ENCODE measurements at places on chromosomes 6 and 20.

DNA sequence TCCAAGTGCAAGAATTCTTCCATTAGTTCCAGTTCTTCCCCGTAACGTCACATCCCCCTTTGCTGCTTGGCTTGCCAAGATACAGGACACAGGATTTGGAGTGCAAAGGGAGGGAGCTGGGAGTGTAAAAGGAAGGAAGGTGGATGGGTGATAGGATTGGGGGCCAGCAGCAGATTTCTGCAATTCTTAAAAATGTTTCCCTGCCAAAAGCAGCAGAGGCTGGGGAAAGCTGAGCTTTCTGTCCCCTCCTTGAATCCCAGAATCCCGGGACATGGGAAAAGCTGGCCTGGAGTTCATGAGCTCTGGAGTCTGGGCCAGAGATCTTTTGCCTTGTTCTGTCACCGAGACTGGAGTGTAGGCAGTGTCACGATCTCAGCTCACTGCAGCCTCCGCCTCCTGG, 60.0 kb upstream of the EPB41L1 start:
- no peak for DNase-seq

- no peak for DNase-seq
Observed at GRCh38 chr20:3509064-3509463, 38.2 kb downstream of the ATRN start.

DNA sequence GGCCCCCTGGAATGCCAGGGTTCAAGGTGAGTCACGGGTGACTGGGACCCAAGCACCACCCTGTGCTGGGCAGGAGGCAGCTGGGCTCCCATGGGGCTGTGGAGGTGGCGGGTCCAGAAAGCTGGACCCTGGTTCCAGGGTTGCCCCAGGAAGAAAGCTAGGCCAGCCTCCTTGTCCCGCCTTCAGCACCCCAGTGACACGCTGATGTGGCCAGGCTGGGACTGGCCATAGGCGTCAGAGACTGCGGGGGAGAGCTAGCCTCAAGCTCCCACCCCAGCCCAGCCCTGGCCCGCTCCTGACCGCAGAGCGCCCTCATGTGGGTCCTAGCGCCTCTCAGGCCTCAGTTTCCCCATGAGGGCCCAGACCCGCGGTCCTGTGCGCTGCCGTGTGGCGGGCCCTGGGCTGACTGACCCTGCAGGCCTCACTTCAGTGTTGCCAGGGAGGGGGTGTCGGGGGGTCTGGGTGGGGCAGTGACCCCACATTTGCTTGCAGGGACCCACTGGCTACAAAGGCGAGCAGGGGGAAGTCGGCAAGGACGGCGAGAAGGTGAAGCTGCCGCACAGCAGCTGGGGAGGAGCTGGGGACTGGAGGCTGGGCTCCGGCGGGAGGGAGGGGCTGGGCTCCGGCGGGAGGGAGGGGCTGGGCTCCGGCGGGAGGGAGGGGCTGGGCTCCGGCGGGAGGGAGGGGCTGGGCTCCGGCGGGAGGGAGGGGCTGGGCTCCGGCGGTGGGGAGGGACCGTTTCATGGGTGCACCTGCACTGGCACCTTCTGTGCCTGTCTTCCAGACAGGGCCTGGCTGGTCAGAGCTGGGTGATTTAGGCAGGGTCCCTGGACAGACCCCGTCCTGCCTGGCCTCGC, 7.9 kb downstream of the COL9A3 start:
- DNase-seq = no peak

DNA sequence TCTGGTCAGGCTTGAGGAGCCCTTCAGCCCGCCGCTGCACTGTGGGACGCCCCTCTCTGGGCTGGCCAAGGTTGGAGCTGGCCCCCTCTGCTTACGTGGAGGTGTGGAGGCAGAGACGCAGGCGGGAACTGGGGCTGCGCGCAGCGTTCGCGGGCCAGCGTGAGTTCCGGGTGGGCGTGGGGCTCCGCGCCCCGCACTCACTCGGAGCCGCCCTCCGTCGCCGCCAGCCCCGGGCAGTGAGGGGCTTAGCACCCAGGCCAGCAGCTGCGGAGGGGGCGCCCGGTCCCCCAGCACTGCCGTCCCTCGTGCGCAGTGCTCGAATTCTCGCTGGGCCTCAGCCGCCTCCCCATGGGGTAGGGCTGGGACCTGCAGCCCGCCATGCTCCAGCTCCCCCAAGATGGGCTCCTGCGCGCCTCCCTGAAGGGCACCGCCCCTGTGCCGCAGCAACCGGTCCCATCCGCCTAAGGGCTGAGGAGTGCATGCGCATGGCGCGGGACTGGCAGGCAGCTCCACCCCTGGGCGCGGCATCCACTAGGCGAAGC, 695.9 kb downstream of the EPHA7 start:
- DNase-seq = no peak

DNA sequence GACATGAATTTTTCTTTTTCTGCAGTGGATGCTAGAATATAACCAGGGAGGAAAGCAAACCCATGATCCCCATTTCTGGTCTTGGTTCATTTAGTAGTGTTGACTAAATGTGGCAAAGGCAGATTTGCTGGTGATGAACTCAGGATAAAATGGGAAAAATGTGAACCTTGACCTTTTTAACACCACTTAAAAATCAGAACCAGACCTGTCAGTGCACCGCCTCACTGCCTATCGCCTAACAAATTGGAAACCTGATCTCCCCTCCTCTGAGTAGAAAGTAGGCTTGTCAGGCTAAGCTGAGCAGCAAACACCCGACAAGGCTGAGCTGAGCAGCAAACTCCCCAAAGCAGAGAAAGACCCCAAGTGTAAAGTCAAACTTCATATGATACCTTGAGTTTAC, 254.8 kb downstream of the FOXC1 start:
- DNase-seq = no peak

- no peak for DNase-seq
Observed at GRCh38 chr20:64140061-64140931, 24.0 kb upstream of the MYT1 start.

GRCh38 chr20:33477386-33478234, 12.3 kb upstream of the CBFA2T2 start:
- DNase-seq = no peak

- peak; percentile 75 for DNase-seq
Observed at GRCh38 chr6:158009114-158009891, 27.6 kb downstream of the SYNJ2 start.

DNA sequence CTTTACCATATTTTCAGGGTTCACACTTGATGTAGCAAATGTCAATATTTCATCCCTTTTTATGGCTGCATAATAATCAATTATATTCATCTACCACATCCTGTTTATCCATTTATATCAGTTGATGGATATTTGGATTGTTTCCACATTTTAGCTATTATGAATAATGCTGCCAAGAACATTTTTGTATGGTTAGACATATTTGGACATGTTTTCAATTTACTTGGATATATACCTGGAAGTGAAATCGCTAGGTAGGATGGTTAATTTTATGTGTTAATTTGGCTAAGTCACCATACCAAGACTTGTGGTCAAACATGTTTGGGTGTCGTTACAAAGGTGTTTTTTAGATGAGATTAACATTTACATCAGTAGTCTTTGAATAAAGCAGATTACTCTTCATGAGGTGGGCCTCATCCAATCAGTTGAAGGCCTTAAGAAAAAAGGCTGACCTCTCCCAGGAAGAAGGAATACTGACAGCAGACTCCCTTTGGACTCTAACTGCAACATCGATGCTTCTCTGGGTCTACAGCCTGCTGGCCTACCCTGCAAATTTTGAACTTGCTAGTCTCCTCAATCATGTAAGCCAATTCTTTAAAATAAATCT, 196.5 kb downstream of the BACH2 start:
- no peak for DNase-seq

DNA sequence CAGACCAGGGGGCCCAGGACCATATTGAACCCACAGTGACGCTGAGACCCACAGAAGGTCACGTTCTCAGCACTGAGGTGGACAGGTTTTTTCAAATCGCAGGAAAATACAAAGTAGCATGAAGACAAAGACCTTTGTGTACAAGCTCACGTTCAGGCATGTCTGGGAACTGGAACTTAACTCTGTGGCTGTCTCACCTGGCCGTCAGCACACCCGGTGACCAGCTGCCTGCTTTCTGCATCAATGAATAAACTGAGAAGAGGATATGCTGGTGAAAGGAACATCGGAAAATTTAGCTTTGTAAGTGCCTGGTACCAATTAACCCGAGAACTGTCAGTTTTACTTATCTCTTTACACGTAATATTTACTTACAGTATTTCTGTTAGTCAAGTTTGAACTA, 36.5 kb downstream of the WDR27 start:
- no peak for DNase-seq

DNA sequence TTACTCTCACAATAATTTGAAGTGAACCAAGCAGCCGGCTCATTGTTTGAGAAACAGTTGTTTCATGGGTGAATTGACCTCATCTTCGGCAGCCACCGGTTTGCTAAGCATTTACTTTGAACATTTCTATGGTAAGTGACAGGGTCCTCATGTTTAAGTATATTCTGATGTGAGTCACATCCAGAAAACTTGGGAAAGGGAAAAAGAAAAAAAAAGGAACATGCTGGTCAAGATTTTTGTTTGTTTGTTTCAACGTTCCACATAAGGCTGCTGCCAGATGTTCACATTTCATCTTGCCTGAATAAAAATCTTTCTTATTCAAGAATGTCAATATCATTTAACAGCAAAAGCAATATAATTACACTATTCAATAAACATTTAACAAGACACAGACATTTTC, 55.0 kb upstream of the EXOC2 start:
- DNase-seq = no peak

DNA sequence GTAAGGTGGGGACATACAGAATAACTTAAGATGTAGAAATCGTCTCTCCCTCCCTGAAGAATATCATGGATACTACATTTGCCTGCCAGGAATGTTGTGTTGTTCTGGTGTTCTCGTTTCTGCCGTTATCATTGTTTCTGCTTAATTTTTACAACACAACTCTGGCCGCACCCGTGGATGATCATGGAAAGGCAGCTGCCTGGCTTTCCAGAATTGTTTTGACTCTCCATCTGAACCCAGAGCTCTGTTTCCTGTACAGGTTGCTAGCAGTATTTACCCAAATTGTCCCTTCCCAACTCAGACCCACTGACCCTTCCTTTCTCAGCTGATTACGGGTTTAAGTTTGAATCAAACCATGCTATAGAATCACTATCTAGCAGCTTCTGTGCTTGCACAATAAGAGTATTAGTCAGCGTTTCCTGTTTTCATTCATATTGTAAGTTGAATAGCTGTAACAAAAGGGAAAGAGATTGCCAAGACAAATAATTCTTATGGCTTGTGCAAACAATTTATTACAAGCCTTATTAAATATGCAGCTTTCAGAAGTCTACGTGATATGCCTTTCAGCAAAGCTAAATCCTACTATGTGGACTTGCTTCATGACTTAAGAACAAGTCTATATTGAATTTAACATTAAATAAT, 139.0 kb downstream of the MTHFD1L start:
- DNase-seq = peak; percentile 95

DNA sequence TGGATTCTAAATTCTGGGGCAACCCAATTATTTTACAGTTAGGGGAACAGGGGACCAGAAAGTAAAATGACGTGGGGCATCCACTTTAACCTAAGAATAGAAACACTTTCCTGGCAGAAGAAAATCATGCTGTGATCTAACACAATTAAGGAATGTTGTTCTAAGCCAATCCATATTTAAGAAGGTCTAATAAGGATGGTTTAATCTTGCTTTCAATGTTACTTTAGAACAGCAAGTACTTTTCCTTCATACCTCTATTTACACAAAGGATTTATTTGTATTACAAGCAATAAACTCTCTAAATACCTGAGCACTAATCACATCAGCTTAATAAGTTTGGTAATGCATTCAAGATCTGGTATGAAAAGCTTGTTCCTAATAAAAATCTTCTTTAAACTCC, 32.4 kb downstream of the SLC2A12 start:
- DNase-seq = no peak

- DNase-seq = no peak
Observed at GRCh38 chr6:63553208-63553607, 19.1 kb upstream of the LOC128125822 start.

DNA sequence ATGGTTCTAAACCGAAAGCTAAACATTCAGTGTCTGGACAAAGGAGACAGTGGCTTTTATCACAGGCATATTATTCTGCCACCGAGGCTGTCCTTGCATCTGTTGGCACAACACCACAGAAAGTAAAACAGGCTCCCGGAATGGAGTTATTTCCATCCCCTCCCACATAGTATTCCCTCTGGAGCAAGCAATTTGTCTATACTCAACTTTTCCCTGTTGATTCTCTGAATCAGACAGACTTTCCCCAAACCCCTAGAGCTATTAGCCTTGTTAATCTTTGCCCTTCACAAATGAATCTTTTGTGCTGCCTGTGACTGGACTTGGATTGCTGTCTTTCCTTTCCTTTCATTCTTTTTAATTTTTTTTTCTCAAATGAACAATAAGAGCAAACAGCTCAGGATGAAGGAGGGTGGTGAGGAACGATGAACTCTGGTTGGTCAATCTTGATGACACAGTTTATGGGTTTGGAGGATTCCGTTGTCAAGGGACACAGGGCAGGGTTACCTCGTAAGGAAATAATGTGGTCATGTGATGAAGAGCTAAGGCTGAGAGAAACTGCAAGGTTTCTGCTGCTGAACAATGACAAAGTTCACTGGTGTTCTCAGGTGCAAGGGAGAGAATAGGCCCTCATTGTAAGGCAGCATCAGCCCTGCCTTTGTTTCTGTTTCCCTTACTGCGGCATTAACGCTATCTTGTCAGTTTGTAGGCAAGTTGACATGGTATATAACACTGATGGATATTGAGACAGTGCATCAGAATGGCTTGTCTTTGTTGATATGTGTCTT, 275.0 kb upstream of the BMP2 start:
- peak; percentile 25 for DNase-seq

- DNase-seq = peak; percentile 68
Observed at GRCh38 chr6:125974214-125974866, 12.0 kb upstream of the TRMT11 start.

DNA sequence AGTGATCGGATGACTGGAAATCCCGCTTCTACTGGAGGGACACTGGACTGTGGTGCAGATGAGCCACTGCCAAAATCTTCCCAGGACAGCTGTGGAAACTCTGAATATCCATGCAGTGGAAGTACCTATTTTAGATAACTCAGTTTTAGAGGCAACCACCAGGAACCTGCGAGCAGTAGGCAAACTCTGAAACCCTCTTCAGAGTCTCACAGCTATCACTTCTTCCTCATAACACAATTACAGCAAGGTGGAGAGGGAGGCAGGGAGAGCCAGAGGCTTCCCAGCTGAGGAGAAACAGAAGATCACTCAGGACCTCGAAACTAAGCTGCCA, 322.8 kb upstream of the NT5E start:
- DNase-seq = no peak

DNA sequence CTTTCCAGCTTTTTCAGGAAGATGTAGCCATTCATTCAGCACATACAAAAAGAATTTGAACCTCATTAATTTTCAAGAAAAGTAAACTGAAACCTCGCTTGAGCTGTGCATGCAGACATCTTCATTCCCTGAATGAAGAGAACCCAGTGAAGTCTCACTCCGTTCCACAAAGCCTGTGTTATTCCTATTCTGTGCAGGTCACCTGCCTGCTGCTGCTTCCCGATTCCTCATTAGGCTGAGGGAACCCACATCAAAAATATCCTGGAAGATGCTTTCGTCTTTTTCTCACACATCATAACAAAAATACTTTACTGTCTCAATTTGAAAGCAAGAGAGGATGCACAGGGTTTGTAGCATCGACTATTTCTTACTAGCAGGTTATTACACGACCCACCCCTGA, 40.1 kb downstream of the TRMT6 start:
- DNase-seq = no peak

GRCh38 chr6:38216451-38216850, 396.9 kb downstream of the ZFAND3 start:
- no peak for DNase-seq

GRCh38 chr20:34165018-34165619, 53.1 kb upstream of the EIF2S2 start:
- DNase-seq = no peak

GRCh38 chr6:104936766-104937535, 20.0 kb upstream of the LIN28B start:
- no peak for DNase-seq

GRCh38 chr6:124854338-124854922, 107.8 kb upstream of the RNF217 start:
- DNase-seq = no peak

Data from IMR-90 (cell line).